ENCODE measurements at places on chromosomes 13 and 19.

GRCh38 chr13:75760131-75761021 is 124.2 kb downstream of the LMO7 start:
- peak; percentile 82 for DNase-seq

GRCh38 chr19:726993-727956 is 18.5 kb downstream of the PALM start:
- no peak for DNase-seq

DNA sequence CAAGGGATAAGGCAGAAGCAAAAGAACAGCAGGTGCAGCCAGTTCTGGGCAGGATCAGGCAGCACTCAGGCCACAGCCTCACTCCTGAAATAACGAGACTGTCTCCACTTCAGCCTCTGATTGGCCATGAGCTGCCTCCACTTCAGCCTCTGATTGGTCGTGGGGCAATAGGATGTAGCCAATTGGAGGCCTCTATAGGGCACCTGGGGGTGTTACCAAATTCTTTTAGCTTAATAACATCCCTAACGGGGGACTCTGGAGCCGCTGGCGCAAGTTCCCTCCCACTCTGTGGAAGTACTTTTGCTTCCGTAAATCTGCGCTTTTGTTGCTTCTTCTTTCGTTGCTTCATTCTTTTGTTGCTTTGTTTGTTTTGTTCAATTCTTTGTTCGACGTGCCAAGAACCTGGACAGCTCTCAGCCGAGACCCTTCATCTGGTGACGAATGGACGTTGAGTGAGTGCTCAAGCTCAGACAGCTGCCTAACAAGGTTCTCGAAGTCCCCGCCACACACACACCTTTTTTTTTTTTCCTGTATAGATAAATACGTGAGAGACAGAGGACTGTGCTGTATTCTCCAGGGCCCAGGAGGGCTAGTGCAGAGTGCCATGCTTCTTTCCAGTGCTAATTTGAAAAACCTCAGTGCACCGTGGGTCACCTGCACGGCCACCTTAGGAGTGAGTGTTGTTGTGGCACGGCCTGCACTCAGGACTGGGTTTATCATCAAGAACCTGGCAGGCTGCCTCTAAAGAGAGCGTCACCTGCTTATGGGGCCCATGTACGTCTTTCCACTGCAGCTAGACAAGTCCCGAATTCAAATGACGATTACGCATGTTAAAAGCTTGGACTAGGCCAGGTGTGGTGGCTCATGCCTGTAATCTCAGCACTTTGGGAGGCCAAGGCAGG is 32.0 kb upstream of the TUBGCP3 start:
- peak; percentile 95 for DNase-seq

DNA sequence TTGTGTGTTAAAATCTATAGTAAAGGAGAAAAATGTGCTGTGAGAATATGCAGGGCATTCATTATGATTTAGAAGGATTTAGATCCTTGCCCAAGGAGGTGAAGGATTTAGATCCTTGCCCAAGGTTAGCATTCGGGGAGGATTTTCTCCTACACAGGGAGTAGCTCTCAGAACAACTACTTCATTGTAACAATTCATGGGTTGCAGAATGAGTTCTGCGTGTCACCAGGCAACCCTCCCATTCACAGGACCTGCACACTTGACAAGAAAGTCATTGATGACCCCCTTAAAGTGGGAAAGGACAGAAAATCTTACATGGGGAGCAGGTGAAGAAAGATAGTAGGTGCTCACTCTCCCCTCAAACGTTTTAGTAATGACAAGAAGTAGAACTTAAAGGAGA is 167.1 kb upstream of the MAB21L1 start:
- no peak for DNase-seq

- DNase-seq = no peak
These were observed 365.4 kb downstream of the ITGBL1 start for GRCh38 chr13:101817898-101818297.

- DNase-seq = no peak
These were observed 2.6 kb downstream of the SIGLEC5 start for GRCh38 chr19:51627491-51628138.

- no peak for DNase-seq
These were observed 302.6 kb downstream of the TDRD3 start for GRCh38 chr13:60699636-60700035.

GRCh38 chr13:113016526-113017295 is 47.7 kb downstream of the MCF2L start:
- no peak for DNase-seq

DNA sequence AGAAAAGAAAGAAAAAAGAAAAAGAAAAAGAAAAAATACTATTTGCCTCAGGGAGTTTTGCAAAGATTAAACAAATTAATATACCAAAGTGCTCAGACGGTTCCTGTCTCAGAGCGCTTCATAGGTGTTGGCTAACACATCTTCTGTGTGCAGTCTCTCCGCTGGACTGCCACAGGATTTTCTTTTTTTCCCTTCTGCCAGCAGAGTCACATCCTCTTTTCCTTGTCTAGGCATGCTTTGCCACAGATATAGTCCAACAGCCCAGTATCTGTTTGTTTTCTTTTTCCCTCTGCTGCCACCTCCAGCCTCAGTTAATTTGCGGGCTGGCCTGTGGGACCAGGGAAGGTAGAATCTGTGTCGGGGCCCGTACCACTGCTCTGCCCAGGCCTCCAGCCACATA is 3.4 kb upstream of the URAD start:
- DNase-seq = no peak

- peak; percentile 1 for DNase-seq
These were observed 391 bp downstream of the ZNF761 start for GRCh38 chr19:53432088-53432661.

- DNase-seq = no peak
These were observed 38.9 kb downstream of the RASL11A start for GRCh38 chr13:27309401-27309958.

GRCh38 chr13:58480061-58480460 is 848.5 kb downstream of the PCDH17 start:
- DNase-seq = no peak

GRCh38 chr19:19805480-19805879 is 16.1 kb downstream of the ZNF506 start:
- DNase-seq = no peak

GRCh38 chr19:7788933-7789323 is 25.9 kb downstream of the CLEC4M start:
- no peak for DNase-seq

- no peak for DNase-seq
These were observed 1.5 kb downstream of the SPATA13 start for GRCh38 chr13:24161980-24162525.

DNA sequence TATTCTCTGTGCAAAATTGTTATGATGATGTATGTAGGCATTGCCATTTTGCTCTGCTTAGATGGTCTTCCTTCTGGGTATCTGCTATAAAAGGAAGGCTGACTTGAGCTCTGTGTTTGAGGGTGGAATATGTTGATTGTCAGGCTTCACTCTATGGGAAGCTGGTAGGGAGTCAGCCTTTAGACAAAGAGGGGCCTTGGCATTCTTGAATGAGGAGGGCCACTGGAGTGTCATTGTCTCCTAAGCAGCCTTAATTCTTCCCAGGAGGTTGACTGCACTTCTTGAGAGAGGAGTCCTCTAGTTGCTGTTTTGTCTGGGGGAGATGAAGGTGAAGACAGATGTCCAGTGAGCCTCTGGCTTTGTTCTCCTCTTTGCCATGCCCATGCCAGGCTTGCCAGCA is 266.8 kb downstream of the KCNRG start:
- no peak for DNase-seq
